ENCODE measurements at places on chromosomes 4 and X.

DNA sequence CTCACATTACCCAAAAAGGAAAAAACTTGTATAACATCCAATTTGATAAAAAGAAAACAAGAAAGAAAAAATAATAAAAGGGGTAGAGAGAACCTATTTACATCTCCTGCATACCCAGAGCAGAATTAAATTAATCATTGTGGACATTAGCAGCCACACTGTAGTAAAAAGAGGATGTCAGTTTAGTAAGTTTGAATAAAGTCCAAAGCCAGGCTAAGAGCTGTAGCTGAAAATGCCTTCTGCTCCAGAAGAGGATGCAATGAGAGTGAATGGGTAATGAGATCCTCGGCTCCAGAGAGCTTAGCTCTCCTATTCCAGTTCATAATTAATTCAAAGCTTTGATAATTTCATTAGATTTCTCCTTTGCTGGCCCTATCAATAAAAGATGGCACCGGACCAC lies 78.2 kb downstream of the SLC10A7 start:
- no peak for DNase-seq

- DNase-seq, result no peak
Observed at GRCh38 chrX:76555816-76556215, 128.3 kb downstream of the MAGEE1 start.

DNA sequence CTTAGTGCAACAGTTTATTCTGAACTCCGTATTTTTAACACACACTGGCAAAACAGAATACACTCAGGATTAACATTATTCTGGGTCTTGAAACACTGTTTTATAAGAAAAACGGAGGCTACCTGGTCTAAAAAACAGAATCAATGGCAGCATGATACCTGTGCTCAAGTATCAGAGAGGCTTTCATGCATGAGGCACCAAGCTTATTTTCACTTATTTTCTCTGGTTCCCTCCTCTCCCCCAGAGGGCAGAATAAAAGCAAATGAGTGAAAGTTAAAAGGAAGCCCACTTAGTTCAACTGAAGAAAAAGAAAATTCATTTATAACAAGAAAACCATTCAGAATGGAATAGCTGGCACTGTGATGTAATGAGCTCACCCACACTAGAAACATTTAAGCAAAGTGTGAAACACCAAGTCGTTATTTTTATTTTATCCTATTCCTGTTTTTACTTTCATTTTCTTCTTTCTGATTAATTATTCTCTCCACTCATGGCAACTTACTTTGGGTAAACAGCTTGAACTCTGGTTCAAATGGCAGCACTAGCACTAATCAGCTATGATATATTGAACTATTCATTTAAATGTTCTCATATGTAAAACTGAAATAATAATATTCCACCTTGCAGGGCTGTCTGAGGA lies 211.8 kb downstream of the PPP3CA start:
- no peak for DNase-seq

GRCh38 chr4:170391066-170391740 lies 301.4 kb upstream of the AADAT start:
- peak; percentile 61 for DNase-seq

DNA sequence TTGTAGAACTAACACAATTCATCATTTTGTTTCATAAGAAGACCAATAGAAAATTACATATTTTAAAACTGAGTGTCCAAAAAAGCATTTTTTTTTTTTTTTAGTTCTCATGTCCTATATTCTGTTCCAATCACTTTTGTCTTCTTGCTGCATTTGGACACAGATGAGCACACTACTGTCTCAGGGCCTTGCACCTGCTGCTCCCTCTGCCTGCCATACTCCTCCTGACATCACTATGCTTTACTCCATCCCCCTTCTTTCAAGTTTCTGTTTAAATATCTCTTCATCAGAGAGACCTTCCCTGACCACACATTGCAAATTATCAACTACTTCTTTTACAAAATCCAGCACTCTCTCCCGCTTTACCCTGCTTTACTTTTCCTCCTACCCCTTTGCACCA lies 230.7 kb upstream of the GK2 start:
- DNase-seq, result no peak

DNA sequence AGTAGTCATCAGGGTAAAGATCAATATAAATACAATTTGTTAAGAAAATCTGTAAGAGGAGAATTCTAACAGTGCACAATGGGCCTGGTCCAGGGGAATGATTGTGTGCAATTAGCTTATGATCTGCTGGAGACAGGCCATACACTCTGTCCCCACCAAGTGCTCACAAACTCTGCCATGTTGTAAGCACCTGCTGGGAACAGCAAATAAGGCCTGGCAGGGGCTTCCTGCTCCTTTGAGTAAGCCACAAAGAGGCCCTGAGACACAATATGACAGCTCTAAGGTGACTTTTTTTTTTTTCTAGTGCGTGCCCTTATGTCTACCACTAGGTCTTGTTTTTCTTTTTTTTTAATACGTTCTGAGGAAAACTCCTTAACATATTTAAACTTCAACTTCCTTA lies 866.3 kb upstream of the PCDH7 start:
- no peak for DNase-seq

GRCh38 chr4:70405765-70406164 lies 8.0 kb downstream of the OPRPN start:
- DNase-seq, result no peak

GRCh38 chr4:26074712-26075430 lies 160.9 kb downstream of the SMIM20 start:
- DNase-seq, result no peak

GRCh38 chr4:57043347-57044251 lies 64.9 kb downstream of the POLR2B start:
- no peak for DNase-seq

Data from HCEC 1CT (cell line).